Ascending aorta (tissue), 2 donors: ENCODE measurements at places on chromosomes 2 and 18.

DNA sequence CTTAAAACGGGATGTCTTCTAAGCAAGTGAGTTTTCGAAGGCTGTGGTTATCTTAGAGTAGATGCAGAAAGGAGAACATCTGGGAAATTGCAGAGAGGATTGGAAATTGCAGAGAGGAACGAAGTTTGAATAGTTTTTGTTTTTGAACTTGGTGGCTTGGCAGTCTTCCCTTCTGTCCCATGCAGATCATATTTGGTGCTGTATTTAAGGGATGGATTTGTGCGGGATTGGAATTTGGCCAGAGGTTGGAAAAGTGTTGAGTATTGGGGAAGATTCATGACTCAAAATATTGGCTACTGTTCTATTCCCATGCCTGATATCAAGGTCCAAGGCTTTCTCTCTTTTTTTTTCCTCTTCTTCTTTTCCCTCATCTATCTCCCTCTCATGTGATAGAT, 18.2 kb downstream of the PTPRM start:
- DNase-seq = no peak

DNA sequence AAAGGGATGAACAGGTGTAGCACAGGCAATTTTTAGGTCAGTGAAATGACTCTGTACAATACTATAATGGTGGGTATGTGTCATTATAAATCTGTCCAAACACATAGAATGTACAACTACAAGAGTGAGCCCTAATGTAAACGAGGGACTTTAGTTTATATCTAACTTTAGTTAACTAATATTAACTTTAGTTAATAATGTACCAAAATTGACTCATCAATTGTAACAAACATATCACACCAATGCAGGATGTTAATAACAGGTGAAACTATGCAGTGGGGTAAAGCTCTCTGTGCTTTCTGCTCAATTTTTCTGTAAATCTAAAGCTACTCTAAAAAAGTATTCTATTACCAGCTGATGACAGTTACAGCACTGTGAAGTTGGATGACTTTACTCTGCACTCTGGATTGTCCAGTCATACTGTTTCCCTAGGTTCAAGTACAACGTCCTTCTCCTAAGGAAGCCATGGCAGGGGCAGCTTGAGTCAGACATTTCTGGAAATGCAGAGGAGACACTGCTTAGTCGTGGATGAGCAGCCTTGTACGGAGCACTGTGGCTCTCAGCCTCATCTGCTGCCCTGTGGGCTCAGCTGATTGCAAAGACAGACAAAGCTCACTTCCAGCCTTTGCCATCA, 26.1 kb downstream of the TGFA start:
- DNase-seq = no peak

- DNase-seq = peak; percentile 72
Measured at GRCh38 chr2:219689676-219690628, 62.5 kb downstream of the SLC4A3 start.

- no peak for DNase-seq
Measured at GRCh38 chr18:22601481-22601880, 183.8 kb upstream of the CTAGE1 start.

DNA sequence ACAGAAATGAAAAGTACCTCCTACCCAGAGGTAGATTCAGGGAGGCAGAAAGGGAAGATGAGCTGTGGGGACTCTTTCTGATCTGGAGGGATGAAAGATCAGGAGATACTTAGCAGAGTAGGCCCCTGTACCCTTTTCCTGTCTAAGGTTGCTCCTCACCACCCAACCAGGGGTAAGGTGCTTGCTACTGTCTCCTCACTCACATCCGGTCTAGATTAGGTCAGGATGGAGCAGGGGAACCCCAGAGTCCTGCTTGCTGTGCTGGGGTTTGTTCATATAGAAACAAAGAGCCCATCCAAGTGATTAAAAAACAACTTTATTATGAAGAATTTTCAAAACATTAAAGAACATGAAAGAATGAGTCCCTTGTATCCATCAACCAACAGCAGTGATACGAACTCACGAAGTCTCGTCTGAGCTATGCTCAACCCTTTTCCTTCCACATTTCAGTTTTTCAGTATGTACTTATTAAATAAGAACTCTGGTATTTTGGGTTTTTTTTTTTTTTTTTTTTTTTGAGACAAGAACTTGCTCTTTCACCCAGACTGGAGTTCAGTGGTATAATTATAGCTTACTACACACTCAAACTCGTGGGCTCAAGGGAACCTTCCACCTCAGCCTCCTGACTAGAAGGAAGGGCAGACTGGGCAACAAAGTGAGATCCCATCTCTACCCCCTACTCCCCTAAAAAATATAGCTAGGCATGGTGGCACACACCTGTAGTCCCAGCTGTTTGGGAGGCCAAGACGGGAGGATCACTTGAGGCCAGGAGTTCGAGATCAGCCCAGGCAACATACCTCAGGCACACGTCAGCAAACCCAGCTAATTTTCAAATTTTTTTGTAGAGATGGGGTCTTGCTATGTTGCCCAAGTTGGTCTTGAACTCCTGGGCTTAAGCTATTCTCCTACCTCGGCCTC, 28.5 kb upstream of the MCFD2 start:
- DNase-seq = no peak

DNA sequence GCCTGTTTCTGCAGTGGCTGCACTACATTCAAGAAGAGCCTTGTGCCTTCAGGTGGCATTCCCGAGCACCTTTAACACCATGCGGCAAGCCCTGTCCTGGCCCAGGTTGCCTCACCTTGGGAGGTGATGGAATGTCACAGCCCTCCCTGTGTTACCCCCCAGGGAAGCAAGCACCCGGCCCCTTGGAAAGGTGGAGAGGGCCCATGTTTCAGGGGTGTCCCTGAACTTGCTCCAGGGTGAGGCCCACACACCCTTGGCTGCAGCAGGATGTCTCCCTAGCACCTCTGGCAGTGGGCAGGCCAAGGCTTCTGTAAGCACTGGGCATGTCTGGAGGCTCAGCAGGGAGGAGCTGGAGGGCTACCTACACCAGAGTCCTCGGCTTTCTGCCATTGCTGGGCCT, 29.3 kb upstream of the ACAA2 start:
- DNase-seq = no peak

DNA sequence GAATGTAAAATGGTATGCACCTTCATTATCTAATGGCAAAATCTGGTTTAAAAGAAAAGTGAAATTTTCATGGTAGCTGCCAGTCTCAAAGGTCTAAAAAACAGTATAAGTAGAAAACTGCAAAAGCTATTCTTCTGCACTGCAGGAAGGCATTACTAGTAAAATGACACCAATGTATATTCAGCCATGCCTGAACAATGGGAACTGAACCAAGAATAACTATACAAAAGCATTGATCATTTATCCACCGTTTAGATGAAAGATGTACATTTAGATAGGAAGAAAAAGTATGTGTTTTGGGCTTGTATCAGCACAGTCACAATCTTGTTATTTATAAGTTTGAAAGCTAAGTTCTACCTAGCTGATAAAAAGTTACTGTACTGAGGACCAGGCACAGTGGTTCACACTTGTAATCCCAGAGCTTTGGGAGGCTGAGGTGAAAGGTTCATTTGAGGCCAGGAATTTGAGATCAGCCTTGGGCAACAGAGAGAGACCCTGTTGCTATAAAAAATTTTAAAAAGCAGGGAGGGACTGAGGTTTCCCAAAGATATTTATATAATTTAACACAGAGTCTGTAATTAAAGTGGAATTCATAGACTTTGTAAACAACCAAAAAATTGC, 163.1 kb upstream of the WDSUB1 start:
- no peak for DNase-seq

GRCh38 chr2:70738159-70738558, 29.8 kb downstream of the ADD2 start:
- DNase-seq = no peak

DNA sequence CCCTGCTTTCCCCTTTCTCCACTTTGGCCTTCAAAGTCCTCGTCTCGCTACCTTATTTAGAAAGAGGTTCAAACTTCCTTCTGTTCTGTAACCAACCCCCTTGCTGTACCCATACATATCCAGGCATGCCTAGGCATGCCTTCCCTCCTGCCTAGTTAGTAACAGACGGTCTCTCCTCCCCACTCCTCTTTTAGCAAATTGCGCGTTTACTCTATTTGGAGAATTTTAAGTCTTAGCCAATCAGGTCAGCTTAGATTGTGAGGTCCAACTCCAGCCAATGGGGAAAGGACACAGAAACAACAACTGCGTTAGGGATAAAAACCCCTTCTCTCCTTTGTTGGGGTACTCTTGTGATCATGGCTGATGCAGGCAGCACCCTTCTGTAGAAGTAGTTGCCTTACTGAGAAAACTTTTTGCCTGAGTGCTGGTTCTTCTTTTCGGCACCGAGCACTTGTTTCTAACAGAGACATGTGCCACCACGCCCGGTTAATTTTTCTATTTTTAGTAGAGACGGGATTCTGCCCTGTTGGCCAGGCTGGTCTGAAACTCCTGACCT, 85.9 kb upstream of the FOXI3 start:
- DNase-seq = no peak

- DNase-seq = no peak
Measured at GRCh38 chr2:67374949-67375348, 22.2 kb upstream of the ETAA1 start.

GRCh38 chr2:232479341-232480200, 8.1 kb downstream of the ECEL1 start:
- DNase-seq = no peak

GRCh38 chr2:71683070-71683469, 229.7 kb downstream of the DYSF start:
- no peak for DNase-seq

DNA sequence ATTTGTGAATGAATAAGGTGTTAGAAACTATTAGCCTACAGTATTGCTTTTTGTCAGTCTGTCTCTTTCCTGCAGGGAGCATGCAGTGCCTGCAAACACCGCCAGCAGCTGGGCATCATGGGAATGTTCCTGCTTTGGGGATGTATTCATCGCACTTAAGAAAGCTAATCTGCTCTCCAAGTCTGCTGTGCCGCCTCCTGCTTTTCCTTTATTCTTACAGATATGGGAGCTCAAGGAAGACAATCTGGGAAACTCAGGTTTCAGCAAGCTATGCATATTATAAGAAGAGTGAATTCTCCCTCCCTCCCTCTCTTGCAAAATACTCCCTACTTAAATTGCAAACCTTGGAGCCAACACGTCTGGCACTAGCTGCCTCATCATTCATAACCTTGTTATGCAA, 479.2 kb upstream of the ACVR2A start:
- DNase-seq = no peak

GRCh38 chr18:12362473-12363174, 14.4 kb downstream of the AFG3L2 start:
- DNase-seq = no peak

GRCh38 chr2:235605312-235606003, 111.6 kb downstream of the AGAP1 start:
- peak; percentile 86 for DNase-seq

DNA sequence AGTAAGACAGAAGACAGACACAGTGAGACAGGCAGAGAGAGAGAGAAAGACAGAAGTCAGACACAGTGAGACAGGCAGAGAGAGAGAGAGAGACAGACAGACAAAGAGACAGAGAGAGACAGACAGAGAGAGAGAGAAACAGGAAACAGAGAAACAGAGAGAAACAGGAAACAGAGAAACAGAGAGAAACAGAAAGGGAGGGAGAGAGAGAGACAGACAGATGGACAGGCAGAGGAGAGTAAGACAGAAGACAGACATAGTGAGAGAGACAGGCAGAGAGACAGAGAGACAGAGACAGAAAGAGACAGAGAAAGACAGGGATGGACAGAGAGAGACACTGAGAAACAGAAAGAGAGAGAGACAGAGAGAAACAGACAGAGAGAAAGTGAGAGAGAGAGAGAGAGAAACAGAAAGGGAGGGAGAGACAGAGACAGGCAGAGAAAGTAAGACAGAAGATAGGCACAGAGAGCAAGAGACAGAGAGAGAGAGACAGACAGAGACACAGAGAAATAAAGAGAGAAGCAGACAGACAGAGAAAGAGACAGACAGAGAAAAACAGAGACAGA, 109.3 kb upstream of the ANKRD30BL start:
- DNase-seq = no peak

GRCh38 chr18:45628979-45629958, 14.0 kb downstream of the SLC14A2 start:
- no peak for DNase-seq

DNA sequence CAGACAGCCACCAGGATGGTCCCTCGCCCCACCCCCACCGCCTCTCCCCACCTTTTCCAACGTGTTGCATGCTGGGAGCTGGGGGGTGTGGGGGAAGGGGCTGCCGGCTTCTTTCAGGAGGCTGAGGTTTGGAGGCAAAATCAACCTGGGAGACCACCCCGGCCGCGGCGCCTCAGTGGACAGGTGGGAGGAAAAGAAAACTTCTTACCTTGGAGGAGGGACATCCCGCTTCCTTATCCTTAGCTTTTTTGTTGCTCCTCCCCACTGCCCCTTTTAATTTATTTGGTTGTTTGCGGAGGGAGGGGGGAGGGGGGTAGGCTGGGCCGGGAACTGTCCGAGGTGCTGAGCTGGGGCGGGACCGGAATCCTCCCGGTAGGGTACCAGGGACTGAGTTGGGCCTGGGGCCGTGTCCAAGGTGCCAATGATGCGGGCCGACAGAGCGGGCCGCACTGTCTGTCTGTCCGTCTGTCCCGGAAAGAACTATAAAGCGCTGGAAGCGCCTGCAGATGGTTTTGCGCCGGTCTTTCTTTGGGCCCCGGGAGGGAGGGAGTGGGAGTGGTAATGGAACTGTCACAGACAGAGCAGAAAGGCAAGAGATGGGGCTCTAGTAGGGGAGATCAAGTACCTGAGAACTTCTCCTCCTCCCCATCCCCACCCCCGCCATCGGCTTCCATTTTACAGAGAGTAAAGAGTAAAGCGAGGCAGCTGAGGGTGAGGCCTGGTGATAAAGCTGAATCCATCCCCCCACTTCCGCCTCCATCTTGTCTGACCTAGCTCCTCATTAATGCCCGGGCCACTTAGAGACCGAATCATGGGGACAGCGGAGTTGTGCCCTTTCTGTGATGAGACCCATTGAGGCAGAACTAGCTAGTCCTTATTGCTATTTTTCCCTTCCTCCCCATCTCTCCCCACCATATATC, 2.4 kb downstream of the CDK5R2 start:
- no peak for DNase-seq
